ENCODE measurements at places on chromosomes 12 and 14.

DNA sequence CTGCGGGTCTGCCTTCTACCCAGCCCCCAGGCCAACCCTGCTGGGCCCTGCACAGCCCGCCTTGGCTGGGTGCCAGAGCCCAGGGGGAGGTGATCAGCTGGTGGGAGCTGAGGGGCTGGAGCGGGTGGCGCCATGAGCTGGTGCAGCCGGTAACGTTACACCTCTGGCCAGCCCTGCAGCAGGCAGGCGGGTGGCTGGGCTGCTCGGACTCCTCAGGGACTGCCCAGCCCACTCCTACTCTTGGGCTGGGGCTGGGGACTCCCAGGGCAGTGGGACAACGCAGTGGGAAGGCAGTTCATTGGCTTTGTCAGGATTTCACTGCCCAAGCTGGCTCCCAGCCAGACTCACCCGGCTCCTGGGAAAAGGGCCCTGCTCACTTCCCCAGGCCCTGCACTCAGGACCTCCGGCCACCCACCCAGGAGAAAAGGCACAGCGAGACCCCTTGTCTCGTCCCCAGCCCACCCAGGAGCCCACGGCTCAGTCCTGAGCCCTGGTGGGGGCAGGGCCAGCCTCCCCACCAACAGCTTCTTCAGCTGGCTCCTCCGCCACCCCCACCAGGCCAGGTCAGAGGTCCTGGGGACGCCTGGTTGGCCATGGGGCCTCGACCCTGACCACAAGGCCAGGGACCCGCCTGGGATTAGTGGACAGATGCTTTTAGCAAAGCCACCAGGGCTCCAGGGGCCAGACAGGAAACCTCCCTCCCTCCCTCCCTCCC is 1.0 kb downstream of the PGF start:
- DNase-seq = no peak

GRCh38 chr12:52035190-52035589 is 16.1 kb upstream of the NR4A1 start:
- no peak for DNase-seq

DNA sequence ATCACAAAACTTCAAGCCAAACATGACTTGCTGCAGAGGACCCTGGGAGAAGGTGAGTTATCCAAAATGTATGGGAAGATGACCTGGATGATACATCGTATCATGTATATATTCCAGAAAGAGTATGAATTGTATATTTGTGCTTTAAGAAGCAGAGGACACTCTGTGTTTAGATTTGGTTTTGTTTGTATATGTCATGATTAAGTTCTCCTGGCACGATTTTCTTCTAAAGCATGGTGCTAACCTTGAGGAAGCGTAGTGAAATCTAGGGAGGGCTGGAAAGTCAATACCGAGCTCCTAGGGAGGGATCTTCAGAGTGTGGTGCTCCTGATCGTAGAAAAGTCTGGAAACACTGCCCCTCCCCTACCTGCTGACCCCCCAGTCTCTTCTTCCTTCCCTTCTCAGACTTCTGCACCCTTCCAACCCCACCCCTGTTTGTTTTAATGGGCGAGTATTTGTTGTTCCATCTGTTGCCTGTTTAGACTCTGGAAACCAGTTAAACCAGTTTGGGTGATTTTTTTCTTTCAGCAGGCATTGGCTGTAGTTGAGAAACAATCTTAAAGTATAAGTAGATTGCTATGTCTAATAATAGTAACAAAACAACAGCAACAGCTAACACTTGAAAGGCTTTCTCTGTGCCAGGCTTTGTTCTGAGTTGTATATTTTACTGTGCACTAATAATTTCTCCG is 141.6 kb downstream of the KICS2 start:
- DNase-seq = no peak

- DNase-seq = no peak
These were observed 138.5 kb downstream of the DICER1 start for GRCh38 chr14:95018821-95019220.

DNA sequence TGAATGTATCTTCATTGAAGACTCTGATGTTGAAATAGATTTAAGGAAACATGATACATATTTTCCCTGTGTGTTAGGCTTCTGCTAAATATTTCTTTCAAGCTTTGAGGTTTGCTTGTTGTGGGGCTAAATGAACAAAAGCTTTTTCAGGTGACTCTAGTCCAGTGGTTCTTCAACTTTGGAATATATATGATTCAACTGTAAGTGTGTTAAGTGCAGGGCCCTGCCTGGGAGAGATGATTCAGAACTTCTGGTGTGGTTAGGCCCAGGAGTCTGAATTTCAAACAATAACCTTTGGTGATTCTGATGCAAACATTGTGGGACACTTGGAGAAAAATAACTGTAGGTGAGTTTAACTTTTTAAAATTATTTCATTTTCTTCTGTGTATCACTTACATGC is 93.0 kb downstream of the TRHDE start:
- DNase-seq = no peak

GRCh38 chr12:87427770-87428169 is 601.4 kb downstream of the C12orf50 start:
- no peak for DNase-seq

- no peak for DNase-seq
These were observed 11.2 kb downstream of the NUAK1 start for GRCh38 chr12:106127338-106128126.

GRCh38 chr12:64522316-64522715 is 70.4 kb downstream of the TBK1 start:
- no peak for DNase-seq

- DNase-seq = no peak
These were observed 104.8 kb upstream of the DIO3 start for GRCh38 chr14:101456246-101457175.

GRCh38 chr14:73686901-73687300 is 27.3 kb downstream of the PNMA1 start:
- DNase-seq = no peak

DNA sequence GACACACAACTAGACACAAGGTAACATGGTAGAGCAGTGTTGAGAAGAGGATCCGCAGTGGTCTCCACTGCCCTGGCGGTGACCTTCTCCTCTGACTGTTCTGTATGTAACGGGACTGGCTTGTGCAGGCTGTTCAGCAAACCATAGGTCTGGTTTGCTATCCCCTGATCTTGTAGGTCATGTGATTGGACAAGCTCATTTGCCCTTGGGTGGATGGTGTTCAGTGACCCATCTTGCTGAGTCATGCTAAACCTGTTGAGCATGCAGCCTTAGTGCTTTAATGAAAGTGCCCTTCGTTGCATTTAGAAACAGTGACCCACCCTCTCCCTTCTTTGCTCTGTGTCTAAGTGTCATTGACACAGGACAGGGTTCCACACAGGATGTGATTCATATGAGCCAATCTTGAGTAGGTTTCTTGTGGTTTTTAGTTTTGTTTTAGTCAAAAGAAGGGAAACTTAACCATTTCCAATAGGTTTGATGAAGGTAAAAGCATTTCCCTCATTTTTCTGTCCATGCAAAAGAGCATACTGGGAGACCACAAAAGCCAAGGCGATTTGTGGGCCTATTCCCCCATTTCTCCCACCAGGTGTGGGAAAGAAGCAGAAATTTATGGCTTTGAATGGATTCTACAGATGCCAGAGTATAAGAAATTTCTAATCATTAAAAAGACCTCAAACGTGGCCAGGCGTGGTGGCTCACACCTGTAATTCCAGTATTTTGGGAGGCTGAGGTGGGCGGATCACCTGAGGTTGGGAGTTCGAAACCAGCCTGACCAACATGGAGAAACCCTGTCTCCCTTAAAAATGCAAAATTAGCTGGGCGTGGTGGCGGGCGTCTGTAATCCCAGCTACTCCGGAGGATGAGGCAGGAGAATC is 32.6 kb upstream of the HIF1A start:
- no peak for DNase-seq

GRCh38 chr14:87233266-87233665 is 759.7 kb downstream of the GALC start:
- DNase-seq = no peak

DNA sequence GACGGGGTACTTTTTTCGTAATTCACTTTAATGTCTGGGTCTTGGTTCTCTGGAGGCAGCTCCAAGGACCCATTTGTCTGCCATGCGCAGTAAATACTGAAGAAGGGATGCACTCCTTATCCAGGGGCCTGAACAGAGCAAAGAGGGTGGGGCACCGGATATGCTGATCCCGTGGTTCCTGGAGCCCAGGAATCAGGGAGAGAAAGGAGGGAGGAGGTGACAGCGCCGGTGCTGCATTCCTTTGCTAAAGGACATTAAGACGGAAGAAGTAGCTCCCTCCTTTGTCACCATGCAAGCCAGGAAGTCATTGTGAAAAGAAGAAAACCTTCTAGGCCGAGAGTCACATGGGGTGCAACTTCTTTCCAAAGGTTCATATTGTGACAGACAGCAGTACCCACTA is 1057.7 kb downstream of the VRK1 start:
- no peak for DNase-seq

GRCh38 chr12:42162965-42163364 is 18.3 kb upstream of the GXYLT1 start:
- no peak for DNase-seq

DNA sequence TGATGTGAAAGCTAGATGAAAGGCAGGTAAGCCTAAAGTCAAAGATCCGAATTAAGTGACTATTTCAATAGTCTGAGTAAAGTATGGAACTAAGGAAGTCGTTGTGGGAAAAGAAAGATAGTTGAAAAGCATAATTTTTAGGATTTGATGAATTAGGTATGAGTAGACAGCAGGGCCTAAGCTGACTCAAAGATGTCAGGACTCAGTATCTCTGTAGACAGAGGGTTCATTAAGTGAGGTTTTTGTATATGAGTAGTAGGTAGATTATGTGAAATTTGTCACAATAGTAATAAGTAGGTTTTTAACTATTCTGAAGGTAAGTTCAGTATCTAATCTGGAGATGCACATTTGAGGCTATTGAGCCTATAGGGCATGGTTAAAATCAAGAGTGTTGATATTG is 196.4 kb downstream of the RASSF9 start:
- DNase-seq = no peak

DNA sequence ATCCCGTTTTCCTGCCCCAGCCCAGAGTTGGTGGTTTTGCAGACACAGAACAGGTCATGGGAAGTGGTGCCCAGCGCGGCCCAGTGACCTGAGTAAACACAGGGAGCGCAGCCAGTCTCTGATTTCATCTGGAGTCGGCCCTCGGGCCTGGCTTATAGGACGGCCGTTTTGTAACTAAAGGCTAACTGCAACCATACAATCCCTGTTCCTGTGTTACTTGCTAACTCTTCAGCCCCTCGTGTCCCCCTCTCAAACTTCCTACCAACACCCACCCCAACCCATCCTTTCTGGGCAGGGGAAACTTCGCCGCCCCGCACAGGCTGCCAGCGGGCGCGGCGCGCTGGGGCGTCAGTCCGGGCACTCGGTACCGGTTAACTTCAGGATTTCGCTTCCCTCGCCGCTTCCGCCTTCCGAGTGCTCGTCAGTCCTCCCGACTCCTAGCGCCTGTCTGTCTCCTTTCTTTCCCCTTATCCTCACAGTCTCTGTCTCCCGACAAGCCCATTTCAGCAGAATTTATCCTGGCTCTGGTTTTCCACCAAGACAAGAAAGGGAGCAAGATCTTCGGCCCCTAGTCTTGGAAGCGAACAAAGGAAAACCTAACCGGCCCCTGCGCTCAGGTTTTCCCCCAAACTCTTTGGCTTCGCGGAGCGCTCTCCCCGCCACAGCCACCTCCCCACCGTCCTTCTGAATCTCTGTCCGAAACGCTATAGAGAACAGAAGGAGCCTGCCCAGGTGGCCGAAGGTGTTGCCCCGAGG is 2.0 kb downstream of the SIX1 start:
- no peak for DNase-seq

DNA sequence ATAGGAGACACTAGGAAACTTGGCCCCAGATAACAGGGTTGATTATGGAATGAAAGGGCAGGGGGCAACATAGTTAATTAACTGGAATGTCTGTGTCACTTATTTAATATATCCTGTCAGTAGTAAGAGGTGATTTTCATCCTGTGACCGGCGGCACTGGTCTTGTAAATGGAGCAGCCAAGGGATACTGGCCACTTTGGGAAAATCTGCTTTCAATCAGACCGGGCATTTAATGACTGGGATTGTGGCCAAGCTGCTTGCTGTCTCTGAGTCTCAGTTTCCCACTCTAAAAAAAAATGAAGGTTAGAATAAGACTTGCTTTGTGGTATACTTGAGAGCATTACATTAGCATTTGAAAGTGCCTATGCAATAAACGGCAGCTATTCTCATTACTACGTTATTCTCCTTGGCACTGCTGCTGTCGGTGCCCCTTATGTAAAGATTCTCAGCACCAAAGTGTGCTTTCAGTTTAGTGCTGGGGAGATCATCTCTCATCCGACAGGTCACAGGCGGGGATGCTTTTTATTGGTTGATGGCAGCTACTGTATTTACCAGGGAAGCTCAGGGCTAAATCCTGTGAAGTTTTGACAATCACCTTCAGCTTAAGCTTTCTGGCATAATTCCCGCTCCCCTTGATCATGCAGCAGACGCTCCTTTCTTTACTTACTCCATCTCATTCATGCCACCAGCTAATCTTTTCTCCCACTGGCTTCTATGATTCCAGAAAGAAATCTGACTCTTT is 162.1 kb downstream of the ESRRB start:
- DNase-seq = no peak

- DNase-seq = no peak
These were observed 34.3 kb downstream of the SLC15A4 start for GRCh38 chr12:128789356-128789929.

GRCh38 chr14:21245813-21246212 is 23.4 kb downstream of the HNRNPC start:
- DNase-seq = no peak

- no peak for DNase-seq
These were observed 25.7 kb downstream of the TBC1D15 start for GRCh38 chr12:71865166-71865713.

GRCh38 chr14:89507521-89507920 is 90.5 kb upstream of the FOXN3 start:
- DNase-seq = no peak

GRCh38 chr12:95215949-95216348 is 1.3 kb downstream of the FGD6 start:
- no peak for DNase-seq

DNA sequence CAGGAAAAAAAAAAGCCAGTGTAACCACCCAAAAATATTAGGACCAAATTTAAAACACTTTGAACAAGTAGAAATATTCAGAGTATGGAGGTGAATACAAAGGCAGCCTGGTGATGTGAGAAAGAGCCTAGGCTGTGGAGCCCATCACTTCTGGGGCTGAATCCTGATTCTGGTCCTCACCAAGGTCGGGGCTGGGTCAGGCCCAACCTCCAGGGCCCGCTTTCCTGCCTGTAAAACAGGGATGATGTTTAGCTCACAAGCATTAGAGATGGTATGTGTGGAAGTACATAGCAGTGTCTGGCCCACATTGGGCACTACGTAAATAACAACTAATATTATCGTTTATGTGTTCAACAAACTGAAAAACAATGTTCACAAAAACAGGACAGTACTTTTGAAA is 7.8 kb upstream of the CAMKK2 start:
- no peak for DNase-seq

Data from stimulated activated CD8-positive, alpha-beta memory T cell treated with anti-CD3 and anti-CD28 coated beads, Interleukin-4, amount 100 ng/mL, for 4 hours (primary cell).